Spinal cord (tissue), 10 donors: ENCODE measurements at places on chromosomes 2 and 18. TPM values are rescaled to one million over a fixed set of nuclear protein-coding genes. Genes with fewer than 3 reads are reported as not detected.
A peak's percentile ranks its signal among the peaks of the same experiment; 100 is the strongest.

TRIM43 gene
- polyA plus RNA-seq: not detected

NEUROD1 gene
- polyA plus RNA-seq: 5.4 TPM

RNASEH1 gene
- polyA plus RNA-seq: 14.5 TPM

TMEM198 gene
- polyA plus RNA-seq: 19.0 TPM

DNA sequence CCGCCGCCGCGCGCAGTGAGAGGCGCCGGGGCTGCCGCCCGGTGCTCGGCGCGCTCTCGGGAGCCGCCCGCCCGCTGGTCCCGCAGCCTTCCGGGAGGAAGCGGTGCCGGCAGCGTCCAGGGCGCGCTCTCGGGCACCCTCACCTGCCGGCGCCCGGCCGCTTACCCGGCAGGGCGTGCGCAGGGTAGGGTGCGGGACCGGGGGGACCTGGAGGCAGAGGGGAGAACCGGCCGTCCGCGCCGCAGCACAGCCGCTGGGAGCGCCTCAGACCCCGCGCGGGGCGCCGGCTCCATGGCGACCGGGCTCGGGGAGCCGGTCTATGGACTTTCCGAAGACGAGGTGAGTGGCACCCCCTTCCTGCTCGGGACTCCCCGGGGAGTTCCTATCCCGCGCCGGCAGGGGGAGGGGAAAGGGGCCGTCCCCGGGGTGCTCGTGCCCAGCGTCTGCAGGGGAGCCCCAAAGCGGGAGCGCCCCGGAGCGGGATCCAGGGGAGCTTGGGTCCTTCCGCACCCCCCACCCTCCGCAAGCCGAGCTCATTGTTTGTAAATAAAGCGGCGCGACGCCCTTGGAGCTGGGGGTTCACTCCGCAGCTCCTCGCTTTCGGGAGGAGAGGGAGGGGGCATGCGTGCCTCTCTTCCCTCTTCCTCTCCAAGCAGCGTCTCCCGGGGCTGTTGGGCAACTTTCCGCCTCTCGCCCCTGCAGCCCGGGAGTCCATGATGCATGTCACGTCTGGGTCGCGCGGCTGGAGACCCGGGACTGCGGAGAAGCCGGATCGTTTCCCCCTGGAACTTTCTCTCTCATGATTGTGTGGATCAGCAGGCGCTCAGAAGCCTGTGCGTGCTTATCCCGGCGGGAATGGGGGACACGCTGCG, 580 bp downstream of the NEDD4L start:
- DNase-seq: peak; percentile 77
- peak overlapping the region; percentile 80 for H3K27ac ChIP-seq
- H3K4me1 ChIP-seq: peaks cover 11% of the 10 kb centered on the region
- H3K4me3 ChIP-seq: peak overlapping the region; percentile 67
- H3K36me3 ChIP-seq: no peaks in the 10 kb centered on the region

- H3K27ac ChIP-seq: no peak overlapping the region
- peaks cover 14% of the 10 kb centered on the region for H3K4me1 ChIP-seq
- no peaks in the 10 kb centered on the region for H3K36me3 ChIP-seq
- peak; percentile 5 for DNase-seq
Observed at GRCh38 chr18:24628326-24628725, 167.9 kb downstream of the HRH4 start.

DNA sequence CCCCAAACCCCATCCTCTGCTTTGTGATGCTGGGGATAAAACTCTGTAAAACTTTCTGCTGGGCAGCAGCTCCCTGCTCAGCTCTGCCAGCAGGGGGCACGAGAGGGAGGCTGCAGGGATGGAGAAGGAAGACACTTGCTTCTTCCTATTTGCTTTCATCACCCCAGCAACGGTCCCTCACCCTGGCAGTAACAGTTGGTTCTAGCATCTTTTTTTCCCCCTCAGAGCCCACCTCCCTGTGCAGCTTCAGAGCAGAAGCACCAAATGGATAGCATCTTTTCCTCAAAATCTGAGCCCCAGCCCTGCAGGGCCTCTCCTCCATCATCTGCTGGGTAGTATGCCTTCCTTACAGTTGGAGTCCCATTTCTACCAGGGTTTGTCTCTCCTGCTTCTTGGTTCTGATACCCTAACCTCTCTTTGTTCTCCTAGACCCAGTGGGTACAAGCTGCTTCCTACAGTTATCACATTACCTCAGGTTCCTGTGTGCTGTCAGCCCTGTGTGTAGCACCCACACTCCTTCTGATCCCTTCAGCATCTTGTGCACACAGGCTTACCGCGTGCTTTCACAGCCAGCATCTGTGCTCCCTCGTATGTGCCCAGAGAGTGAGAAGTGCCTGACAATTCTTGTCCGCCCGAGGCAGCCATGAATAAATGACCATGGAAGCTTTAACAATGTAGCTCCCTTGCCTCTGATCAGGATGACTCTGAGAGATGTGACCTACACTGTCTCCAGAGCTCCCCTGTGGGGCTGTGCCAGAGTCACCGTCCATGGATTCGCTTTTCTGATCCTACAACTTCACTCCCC, 14.5 kb downstream of the CKAP2L start:
- peak; percentile 87 for DNase-seq
- H3K27ac ChIP-seq: no peak overlapping the region
- no peaks in the 10 kb centered on the region for H3K27me3 ChIP-seq

DNA sequence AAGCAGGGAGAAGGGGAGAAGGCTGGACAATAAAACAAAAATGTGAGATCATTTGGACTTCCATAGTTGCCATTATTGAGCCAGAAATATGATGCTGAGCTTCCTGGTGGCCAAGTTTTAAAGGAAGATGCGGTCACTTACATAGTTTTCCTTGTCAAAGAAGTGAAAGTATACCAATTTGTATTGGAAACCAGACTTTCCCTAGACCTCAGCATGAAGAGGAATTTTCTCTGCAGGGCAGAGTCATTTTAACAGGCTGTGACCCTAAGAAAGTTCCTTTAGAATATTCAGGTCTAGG, 111.0 kb downstream of the GATA6 start:
- no peaks in the 10 kb centered on the region for H3K27me3 ChIP-seq
- H3K4me1 ChIP-seq: no peaks in the 10 kb centered on the region
- no peaks in the 10 kb centered on the region for H3K36me3 ChIP-seq
- no peak overlapping the region for H3K27ac ChIP-seq
- DNase-seq: no peak
- no peak overlapping the region for H3K4me3 ChIP-seq

- peak overlapping the region; percentile 54 for H3K4me3 ChIP-seq
- H3K27me3 ChIP-seq: peaks cover 5% of the 10 kb centered on the region
- DNase-seq: peak; percentile 40
Observed at GRCh38 chr2:30230497-30231211, 680 bp upstream of the LBH start.

DNA sequence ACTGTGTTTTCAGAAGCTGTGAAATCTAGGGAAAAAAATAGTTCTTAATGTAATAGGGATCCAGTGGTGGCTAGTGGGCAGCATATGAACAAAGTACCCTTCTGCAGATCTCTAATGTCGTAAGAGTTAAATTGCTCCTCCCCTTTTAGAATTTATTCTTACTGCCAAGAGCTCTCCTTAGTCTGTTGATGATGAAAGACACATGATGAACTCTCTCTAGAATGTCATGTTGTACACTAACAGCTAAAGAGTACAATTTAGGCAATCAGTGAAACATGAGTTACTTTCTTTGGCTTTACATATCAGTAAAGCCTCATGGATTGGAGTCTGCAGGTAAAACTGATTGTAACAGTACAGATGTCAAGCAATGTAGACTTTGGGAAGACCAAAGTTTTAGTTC, 84.2 kb downstream of the SLC39A10 start:
- DNase-seq: no peak
- H3K27ac ChIP-seq: no peak overlapping the region
- no peaks in the 10 kb centered on the region for H3K27me3 ChIP-seq
- H3K4me3 ChIP-seq: no peak overlapping the region

- H3K36me3 ChIP-seq: no peaks in the 10 kb centered on the region
- peak; percentile 74 for DNase-seq
- H3K4me3 ChIP-seq: no peak overlapping the region
- no peaks in the 10 kb centered on the region for H3K4me1 ChIP-seq
- H3K27ac ChIP-seq: no peak overlapping the region
Observed at GRCh38 chr18:64017870-64018269, 48.0 kb downstream of the SERPINB8 start.

DNA sequence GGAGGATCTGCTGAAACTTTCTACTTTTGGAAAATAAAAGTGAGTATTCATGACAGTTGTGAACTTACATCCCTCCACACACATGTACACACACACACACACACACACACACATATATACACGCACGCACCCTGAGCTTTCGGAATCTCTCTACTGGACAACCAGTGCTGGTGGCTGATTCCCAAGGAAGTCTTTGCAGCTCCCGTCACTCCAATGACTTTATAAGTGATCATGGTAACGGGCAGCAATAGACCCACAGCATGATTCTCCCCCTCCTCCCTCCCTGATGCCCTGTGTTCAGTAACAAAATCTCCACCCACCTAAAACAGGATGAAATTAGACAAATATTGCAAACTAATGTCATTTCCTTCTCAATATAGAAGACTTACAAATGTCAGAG, 364.9 kb downstream of the IRS1 start:
- no peaks in the 10 kb centered on the region for H3K36me3 ChIP-seq
- DNase-seq: no peak
- H3K4me3 ChIP-seq: no peak overlapping the region
- peak overlapping the region; percentile 44 for H3K27ac ChIP-seq

DNA sequence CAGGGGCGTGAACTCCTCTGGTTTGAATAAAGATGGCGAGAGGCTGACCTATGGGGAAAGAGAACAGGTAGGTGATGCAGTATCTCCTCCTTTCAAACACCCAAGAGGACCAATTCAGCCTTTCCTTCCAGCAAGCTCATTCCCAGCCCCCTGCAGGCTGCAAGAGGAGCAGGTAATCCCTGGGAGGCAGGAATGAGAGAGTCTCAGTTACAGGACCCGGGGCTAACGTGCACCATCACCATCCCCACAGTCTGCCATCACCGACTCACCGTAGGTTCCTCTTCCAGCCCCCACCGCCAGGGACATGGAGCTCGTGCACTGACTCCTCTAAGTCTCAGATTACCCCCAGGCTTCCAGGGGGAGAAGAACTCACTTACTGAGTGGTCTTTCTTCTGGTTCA, 26.7 kb downstream of the XDH start:
- DNase-seq: no peak
- H3K36me3 ChIP-seq: no peaks in the 10 kb centered on the region
- H3K4me1 ChIP-seq: no peaks in the 10 kb centered on the region
- H3K27ac ChIP-seq: no peak overlapping the region
- H3K27me3 ChIP-seq: no peaks in the 10 kb centered on the region

GRCh38 chr2:39948016-39948719, 169.1 kb upstream of the THUMPD2 start:
- H3K27me3 ChIP-seq: no peaks in the 10 kb centered on the region
- H3K36me3 ChIP-seq: no peaks in the 10 kb centered on the region
- H3K4me1 ChIP-seq: no peaks in the 10 kb centered on the region
- H3K4me3 ChIP-seq: no peak overlapping the region
- no peak for DNase-seq

GRCh38 chr2:43008388-43008787, 216.0 kb upstream of the HAAO start:
- no peaks in the 10 kb centered on the region for H3K27me3 ChIP-seq
- H3K27ac ChIP-seq: no peak overlapping the region
- no peak overlapping the region for H3K4me3 ChIP-seq
- peaks cover 27% of the 10 kb centered on the region for H3K4me1 ChIP-seq
- no peak for DNase-seq

- H3K36me3 ChIP-seq: no peaks in the 10 kb centered on the region
- no peak overlapping the region for H3K4me3 ChIP-seq
- no peak for DNase-seq
- no peak overlapping the region for H3K27ac ChIP-seq
- H3K27me3 ChIP-seq: no peaks in the 10 kb centered on the region
- H3K4me1 ChIP-seq: no peaks in the 10 kb centered on the region
Observed at GRCh38 chr2:13091455-13091854, 374.7 kb downstream of the TRIB2 start.

- H3K27me3 ChIP-seq: no peaks in the 10 kb centered on the region
- H3K4me1 ChIP-seq: peaks cover 4% of the 10 kb centered on the region
- no peak overlapping the region for H3K27ac ChIP-seq
Observed at GRCh38 chr2:203811491-203812221, 55.9 kb upstream of the CTLA4 start.

DNA sequence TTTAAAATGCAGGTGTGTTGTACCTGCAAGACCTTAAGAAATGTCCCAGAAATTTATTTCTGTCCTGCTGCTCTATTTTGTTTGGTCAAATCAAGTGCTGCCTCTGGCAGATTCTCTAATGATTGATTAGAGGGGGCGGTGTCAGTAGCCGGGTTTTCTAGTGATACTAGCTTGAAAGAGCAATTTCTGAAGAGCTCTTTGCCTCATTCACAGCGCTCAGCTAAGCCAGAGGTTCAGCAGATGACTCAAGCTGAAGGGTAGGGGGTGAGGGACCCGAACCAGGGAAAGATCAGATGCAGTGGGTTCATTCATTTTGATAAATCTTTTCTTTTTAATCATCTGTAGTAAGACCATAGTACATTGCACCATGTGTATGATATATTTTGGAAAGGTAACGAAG, 15.0 kb downstream of the ZBTB7C start:
- no peak for DNase-seq
- peaks cover 27% of the 10 kb centered on the region for H3K4me1 ChIP-seq
- no peaks in the 10 kb centered on the region for H3K27me3 ChIP-seq
- H3K27ac ChIP-seq: no peak overlapping the region
- no peaks in the 10 kb centered on the region for H3K36me3 ChIP-seq
- no peak overlapping the region for H3K4me3 ChIP-seq
